ENCODE measurements at places on chromosomes 4 and X.

GRCh38 chr4:126591583-126591982, 1041.2 kb upstream of the INTU start:
- no peak for DNase-seq

DNA sequence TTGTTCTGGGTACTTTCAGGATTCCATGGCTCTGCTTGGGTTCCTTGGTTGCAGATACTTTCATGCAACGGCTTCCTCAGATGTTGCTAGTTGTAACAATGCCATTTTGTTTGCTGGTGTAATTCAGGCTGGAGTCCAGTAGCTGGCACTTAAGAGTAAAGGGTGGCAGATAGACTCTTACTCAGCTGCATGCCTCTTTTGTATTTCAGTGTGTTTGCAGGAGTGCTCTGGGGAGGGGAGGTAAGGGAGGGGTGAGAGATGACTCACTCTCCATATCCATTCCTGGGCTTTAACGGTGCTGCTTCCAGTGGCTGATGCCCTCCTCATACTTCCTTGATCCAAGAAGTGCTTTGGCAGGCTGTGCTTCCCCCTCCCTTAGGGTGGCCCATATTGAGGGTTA, 155.2 kb downstream of the ZNF330 start:
- no peak for DNase-seq

DNA sequence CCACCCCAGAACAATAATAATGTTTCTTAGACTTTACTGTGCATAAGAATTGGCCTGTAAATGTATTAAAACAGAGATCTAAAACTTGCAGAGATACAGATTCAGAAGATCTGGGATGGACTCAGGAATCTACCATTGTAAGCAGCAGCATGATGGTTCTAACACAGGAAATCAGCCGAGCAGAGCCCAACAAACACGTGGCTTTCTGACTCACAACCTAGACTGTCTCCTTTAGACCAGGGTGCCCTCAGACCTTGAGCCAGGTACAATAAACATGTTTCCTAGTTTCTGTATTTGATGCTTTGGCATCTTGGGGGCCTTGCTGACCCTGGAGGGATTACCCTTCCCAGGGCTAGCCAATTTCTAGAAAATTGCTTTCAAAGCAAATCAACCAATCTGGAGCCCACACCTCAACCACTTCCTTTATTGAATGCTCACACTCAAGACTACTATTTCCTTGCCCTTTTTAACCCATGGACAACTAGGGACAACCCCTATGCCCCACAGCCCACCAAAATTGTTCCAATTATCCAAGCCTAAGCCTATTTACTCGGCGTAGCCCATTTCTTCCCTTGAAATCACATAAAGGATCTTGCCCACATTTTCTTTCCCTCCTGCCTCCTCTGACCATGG, 80.5 kb downstream of the TBC1D9 start:
- DNase-seq: no peak

GRCh38 chr4:185932491-185932890, 120.5 kb upstream of the SORBS2 start:
- no peak for DNase-seq

DNA sequence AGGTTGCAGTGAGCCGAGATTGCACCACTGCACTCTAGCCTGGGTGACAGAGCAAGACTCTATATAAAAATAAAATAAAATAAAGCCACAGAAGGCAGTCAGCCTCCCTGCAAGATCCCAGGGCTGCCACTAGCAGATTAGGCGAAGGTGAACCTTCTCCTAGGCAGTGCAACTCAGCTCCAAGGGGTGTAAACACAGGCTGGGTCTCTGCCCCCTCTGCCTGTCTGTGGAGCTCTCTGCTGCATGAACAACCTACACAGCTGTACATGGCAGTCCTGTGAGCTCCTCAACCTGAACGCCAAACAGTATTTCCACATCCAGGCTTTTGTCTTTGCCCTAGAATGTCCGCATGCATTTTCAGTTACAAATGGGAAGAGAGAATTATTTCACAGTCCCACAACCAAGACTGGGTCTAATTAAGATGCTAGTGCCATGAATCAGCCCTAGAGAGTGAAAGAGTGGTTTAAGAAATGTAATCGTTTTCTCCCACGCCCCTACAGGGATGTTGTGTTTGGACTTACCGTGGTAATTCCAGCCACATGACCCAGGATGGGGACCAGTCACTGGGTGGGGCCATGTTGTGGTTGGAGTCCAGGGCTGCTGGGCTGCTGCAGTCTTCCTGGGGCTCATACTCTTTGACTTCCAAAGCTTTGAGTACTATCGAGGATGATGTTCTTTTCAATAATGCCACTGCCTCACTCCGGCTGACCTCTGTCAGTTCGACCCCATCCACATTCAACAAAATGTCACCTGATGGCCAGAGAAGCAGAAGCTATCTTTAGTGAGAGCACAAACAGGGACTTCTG, 99.0 kb downstream of the FIP1L1 start:
- DNase-seq: no peak

- DNase-seq: no peak
Measured at GRCh38 chr4:160265014-160265413, 1162.1 kb downstream of the RAPGEF2 start.

- no peak for DNase-seq
Measured at GRCh38 chrX:103864886-103865534, 33.0 kb upstream of the RAB9B start.

GRCh38 chr4:88630756-88631155, 38.5 kb downstream of the HERC3 start:
- no peak for DNase-seq

DNA sequence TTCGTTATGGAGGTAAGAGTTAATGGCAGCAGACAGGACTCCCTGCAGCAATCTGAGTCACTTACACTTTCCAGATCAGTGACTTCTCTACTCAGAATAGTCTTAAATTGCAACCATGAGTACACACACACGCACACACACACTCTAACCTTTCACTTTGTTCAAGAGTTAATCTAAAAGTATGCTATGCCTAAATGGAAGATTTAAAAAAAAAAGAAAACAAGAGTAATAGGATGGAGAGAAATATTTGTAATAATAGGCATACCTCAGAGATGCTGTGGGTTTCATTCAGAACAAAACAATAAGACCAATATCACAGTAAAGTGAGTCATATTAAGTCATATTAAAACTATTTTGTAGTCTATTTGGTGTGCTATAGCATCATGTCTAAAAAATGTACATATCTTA, 969.1 kb upstream of the PCDH10 start:
- DNase-seq: no peak

DNA sequence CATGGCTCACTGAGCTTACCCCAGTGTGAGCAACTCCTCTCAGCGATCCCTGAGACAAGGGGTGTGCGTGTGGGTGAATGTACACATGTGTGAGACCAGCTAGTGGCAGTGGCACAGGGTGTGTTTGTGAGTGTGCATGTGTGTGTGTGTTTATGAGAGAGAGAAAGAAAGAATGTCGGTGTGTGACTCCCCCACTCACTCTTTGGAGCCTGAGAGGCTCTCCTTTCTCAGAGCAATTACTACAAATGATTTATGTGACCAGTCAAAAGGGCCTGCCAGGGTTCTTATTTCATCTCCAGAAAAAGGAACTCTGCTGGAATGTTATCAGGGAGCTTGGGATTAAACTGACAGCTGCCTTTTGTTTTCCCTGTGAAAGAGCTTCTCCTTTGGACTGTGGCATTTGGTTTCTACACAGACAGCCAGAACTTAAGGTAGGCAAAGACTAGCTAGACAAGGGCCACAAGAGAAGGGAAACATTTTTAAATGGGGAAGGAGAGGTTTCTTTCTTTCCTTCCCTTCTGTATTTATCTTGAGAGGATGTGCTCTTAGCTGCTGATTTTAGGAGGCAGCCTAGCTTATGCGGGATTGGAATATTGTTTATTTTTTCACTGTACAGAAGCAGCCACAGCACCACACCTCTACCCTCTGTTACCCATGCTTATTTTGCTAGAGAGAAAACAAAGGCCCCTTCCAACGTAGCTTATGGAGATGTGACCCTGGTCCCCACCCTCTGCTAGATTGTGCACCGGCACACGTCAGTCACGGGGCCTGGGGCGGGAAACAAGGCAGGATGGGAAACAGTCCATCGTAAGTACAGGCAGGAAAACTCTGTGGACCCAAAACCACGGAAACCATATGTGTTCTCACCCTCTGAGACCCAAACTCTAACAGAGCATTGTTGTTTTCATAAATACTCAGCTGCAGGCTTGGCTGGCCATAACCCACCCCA, 143.5 kb downstream of the MGST2 start:
- DNase-seq: no peak

- no peak for DNase-seq
Measured at GRCh38 chr4:76545226-76545884, 110.3 kb downstream of the SHROOM3 start.

DNA sequence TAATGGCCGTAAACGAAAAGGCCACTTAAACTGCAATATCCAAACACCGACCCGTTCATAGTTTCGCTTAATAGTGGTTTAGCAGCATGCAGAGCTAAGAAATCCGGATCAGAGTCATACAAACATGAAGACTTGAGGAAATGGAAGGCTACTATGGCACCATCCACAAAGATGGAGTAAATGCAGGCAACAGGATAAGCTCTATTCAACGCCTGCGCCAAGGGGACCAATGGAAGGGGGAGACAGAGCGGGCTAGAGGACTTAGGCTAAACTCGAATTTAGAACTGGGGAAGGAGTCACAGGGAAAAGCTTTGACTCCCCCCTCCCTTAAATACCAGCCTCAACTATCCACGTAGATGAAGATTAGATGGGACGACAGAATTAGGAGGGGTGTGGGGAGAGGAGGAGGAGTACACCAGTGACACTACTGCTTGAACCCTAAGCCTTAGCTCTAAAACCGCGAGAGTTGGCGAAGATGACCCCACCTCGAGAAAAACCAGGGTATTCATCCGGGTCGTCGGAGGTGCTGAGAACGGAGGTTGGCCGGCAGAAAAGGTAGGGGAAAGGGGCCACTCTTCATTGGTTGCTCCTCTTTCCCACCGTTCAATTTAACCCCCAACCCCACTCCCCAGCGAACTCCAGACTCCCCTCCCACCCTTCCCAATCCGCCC, 3.5 kb downstream of the HUWE1 start:
- DNase-seq: no peak

DNA sequence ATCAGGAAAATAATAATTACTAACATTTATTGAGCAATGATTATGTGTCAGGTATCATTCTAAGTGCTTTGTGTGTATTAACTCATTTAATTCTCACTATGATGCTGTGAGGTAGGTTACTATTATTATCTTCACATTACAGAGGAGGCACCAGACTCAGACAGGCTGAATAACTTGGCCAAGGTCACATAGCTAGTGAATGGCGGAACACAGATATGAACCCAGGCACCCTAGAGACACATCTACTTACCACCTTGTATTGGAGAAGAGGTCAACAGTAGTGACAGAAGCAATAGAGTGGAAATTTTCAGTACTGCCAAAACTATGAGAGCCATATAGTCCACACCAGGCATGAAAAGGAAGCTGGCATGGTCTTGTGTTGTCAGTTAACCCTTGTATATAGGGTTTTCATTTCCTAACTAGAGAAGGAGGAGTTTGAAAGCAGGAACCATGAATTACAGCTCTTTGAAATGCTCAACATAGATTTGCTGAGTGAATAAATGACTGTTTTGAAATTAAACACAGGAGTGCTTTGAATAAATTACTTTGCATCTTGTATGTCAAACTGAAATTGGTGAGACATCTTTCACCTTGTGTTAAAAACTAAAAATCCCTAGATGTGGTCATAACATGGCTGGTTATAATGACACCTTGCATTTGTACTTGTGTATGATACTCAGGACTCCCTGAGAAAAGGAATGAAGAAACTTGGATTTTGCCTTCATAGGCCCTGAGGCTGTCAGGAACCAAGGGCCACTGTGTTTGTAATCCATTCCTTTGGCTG, 71.8 kb downstream of the RTL9 start:
- DNase-seq: no peak

Measured in cerebellar nuclear complex (tissue), 1 donor.